Substantia nigra (tissue), 51 donors: ENCODE measurements at places on chromosomes 3 and 15.

GRCh38 chr3:113269661-113270060, 58.3 kb downstream of the BOC start:
- no peak for DNase-seq

GRCh38 chr15:51973775-51974174, 2.2 kb upstream of the LEO1 start:
- DNase-seq, result no peak

DNA sequence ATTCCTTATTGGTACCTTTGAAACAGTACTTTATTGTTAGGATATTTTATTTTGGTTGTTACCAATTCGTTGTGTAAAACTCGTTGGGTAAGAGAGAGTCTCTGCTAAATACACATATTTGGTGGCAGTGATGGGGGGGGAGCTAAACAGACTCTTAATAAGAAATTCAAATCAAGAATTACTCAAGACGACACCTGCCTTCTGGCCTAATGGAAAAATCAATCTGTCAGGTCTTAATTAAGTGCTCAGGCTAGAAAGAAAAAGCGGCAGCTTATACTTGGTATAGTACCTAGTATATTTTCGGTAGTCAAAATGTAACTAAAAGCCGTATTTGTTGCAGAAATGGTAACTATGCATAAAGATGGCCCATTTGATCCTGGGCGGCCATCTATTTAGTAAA, 18.2 kb downstream of the FOXP1 start:
- DNase-seq, result no peak

DNA sequence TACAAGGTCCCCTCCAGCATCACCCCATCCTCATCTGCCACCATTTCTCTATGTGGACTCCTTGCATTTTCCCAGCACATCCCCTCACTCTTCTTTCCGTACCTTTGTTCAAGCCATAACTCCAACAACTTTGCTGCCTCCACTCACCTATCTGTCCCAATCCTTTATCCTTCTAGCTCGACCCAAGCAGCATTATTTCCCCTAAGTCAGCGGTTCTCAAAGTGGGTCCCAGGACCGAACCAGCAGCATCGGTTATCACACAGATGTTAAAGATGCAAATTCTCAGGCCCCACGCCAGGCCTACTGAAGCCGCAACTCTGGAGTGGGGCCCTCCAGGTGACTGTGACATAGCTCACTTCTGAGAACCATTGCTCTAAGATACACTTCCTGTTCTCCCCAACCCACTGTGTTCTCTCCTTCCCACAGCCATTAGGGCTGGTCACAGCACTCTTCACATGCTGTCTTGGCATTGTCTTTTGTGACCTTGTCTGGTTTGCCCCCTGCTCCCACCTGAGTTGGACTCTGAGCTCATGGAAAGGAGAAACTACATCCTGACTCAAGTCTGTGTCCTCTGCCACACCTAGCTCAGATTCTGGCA, 56.2 kb downstream of the AAGAB start:
- no peak for DNase-seq

DNA sequence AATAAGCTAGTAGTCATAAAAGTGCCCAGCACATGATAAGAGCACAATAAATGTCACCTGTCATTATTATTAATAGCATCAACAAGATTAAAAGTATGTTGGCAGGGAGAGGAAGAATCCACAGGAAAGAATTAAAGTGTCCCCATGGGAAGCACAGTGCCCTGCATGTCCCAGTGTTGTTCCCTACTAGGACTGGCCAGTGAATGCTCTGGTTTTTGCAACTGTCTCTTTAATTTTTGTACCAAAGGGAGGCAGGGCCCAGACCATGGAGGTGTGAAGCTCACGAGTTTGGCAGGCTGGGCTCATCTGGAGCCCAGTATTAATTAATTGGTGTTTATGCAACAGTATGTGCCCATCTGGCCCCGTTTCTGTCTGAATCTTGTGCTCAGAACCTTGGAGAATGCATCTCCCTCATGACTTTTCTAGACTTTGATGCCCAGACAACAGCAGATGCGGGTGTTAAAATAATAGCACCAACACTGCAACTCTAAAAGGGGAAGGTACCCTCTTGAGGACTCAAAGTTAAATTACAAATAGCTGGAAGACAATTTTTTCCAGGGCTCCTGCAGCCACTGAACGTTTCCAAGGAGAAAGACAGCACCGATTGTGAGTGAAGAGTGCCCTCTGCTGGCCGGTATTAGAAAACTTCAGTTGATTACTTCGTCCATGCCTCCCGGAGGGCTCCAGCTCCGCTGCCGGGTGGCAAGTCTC, 71.9 kb upstream of the SPATA12 start:
- peak; percentile 78 for DNase-seq
